ENCODE measurements at places on chromosomes 3 and 15.

DNA sequence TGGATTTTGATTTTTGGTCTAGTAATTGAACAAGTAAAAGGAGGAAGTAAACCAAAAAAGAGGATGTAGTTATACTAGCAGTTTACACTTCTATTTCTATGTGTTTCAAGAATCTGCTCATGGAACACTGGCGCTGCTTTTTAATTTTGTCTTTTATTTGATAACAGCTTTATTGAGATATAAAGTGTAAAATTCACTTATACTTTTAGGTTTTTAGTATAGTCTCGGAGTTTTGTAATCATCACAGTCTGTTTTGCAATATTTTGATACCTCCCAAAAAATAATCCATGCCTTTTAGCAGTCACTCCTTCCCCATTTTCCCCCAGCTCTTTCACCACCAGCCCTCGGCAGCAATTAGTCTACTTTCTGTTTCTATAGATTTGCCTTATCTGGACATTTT, 18.0 kb downstream of the UBE2E2 start:
- no peak for DNase-seq

DNA sequence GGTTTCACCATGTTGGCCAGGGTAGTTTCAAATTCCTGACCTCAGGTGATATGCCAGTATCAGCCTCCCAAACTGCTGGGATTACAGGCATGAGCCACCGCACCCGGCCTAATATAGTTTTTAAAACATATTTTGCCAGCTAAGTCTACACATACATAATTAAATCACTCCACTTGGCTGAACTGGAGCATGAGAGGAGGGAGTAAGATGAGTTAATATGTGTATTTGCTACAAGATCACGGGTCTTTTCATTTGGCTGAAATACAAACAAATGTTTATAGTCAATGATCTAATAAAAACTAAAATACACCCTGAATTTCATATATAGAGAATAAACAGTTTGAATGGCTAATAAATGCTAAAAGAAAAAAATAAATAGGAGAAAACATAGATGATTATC, 25.3 kb downstream of the SLC30A4 start:
- no peak for DNase-seq

DNA sequence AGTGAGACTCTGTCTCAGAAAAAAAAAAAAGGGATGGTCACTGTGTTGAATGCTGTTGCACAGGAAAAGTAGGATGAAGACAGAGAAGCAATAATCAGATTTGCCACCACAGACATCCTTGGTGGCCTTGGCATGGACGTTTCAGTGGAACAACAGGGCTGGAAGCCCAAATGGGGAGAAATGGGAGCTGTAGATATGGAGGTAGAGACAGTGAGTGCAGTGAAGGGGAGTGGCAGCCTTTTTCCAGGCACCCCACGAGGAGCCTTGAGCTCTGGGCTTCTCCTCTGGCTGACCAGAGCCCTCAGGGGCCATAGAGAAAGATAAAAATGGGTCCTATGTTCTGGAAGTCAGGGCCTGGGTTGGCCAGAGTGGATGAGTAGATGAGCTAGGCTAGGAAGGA, 12.3 kb upstream of the DOCK3 start:
- DNase-seq, result no peak

DNA sequence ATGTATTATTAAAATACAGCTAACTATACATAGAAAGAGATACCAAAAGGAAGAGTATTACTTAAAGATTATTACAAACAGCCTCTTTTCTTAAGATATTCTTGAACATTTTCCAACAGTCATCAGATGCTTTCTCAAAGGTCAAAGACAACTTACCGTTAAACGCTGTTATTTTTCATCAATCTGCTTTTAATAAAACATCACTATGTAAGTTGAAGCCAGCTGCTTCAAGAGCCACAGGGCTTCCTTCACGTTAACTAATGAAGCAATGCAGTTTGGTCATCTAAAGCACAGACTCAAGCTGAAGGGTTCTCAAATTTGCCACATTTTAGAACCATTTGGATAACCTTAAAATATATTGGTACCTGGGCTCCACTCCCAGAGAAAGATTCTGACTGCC, 578.8 kb downstream of the ROBO2 start:
- DNase-seq, result no peak
